ENCODE measurements at places on chromosomes 2 and 18.

GRCh38 chr2:83470928-83471327 is 988.2 kb downstream of the SUCLG1 start:
- no peak for DNase-seq

DNA sequence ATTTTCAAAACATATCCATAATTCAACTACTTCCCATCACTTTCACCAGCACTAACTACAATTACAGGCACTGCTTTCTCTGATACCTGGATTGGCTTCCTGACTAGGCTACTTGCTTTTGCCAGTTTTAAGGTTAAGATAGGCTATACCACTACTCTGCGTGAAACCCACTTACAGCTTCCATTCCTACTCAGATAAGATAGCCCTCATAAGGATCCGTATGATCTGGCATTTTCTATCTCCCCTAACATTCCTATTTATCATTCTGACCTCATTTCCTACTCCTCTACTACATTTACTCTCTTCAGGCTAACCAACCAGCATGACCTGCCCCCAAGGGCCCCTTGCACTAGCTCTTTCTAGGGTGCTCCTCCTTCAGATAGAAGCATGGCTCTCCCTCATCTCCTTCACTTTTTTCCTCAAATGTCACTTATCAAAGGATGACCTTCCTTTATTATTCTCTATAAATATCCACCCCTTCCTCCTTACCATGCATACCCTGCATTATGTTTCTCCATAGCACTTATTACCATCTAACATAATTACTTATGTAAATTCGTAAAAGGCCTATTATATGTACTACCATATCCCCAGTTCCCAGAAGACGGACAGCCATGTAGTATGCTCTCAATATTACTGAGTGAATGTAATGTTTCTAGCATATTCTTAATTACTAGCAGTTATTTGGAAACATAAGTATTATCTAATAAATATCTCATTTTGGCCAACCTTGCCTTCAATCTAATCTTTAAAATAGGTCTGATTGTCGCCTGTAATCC is 4.4 kb downstream of the TIA1 start:
- DNase-seq = no peak

- no peak for DNase-seq
These were observed 18.3 kb upstream of the KLHL29 start for GRCh38 chr2:23366720-23367119.

DNA sequence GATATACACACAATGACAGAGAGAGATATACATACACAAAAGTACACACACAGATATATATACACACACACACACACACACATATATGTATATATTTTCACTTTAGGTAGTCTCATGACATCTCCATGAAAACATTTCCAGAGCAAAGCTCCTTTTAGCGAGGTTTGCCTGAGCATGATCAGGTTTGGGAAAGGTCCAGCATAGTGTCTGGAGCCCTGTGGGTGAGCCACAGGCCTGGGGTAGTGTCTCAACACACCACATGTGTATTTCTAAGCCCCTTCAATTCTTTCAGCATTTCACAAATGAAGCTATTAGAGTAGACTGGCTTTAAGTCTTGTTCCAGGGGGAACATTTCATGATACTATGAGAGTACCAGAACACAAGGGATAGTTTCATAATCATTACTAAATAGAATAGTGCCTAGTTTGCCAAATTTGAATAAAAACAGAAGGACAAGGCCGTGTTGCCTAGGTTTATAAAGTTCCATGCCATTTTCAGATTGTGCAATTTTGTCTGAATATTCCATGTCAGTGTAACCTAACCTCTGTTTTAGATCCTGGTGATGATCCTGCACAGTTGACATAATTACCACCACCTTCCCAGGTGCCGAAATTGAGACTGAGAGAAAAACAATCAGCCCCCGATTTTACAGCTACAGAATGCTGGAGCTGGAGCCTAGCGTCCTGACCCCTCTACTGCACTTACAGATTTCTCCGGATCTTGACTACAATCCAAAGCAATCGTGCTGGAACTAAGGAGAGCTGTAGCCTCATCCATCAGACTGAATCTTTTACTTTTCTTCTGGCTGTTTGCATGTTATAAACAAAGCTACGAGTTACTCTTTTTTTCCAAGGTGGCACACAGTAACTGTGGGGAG is 332.7 kb downstream of the CYRIA start:
- DNase-seq = no peak

- DNase-seq = peak; percentile 17
These were observed at the start of gene DPP4 for GRCh38 chr2:162073888-162074631. TSS of gene DPP4 (minus strand) at chr2:162074215. CDS start at chr2:162073981, 234 bp downstream.

GRCh38 chr2:217981971-217982370 is 20.8 kb downstream of the TNS1 start:
- no peak for DNase-seq

GRCh38 chr18:23380001-23380550 is 73.0 kb upstream of the RIOK3 start:
- DNase-seq = no peak

DNA sequence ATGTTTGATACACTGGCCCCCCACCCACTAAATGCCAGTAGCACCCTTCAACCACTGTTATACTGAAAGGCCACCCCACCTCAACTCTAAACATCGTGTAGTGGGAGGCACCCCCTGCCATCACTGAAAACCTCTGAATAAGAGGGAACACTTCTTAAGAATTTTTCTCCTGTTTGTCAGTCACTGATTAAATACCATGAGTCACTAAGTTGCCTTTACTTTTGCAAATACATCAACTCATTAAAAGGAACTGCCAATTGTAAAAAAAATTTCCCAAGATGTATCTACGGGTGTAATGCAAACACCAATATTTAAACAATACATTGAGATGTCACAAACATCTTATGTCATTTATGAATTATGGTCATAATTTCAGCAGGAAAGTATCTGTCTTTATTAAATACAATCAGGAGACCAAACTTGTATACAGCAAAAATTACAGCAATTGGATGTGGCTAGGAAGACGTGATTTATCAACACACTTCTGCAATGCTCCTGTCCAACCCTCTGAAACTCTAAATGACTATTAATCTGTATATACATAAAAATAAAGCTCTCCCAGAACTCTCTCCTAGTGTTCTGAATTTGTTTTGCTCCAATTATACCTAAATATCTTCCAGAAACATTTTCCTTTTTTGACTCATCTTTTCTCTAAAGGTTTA is 144.1 kb upstream of the STK17B start:
- DNase-seq = no peak

Measured in inflammatory macrophage treated with lipopolysaccharide for 4 hours (primary cell).